ENCODE measurements at places on chromosomes 1 and 21.

DNA sequence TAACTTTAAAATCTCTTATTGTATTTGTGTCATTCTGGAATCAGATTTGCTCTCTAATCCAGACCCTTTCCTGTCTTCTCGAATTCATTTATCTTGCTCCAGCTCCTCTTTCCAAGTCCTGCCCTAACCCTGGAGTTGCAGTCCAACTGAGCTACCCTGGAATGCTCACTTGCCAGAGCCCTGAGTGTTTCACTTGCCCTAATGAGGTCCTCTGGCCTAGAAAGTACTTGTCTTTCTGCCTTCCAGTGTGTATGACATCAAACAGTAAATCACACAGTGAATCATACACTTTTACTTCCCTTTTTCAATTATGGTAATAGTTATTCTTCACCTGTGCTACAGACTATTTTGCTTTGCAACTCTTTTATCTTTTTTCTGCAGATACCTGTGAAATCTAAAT is 96.9 kb downstream of the NEK7 start:
- peak; percentile 46 for DNase-seq

DNA sequence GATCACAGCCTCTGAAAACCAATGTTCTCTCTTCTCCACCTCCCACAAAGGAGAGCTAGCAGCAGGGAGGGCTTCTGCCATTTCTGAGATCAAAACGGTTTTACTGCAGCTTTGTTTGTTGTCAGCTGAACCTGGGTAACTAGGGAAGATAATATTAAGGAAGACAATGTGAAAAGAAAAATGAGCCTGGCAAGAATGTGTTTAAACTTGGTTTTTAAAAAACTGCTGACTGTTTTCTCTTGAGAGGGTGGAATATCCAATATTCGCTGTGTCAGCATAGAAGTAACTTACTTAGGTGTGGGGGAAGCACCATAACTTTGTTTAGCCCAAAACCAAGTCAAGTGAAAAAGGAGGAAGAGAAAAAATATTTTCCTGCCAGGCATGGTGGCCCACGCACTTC is 35.8 kb upstream of the TDRD10 start:
- DNase-seq, result no peak

DNA sequence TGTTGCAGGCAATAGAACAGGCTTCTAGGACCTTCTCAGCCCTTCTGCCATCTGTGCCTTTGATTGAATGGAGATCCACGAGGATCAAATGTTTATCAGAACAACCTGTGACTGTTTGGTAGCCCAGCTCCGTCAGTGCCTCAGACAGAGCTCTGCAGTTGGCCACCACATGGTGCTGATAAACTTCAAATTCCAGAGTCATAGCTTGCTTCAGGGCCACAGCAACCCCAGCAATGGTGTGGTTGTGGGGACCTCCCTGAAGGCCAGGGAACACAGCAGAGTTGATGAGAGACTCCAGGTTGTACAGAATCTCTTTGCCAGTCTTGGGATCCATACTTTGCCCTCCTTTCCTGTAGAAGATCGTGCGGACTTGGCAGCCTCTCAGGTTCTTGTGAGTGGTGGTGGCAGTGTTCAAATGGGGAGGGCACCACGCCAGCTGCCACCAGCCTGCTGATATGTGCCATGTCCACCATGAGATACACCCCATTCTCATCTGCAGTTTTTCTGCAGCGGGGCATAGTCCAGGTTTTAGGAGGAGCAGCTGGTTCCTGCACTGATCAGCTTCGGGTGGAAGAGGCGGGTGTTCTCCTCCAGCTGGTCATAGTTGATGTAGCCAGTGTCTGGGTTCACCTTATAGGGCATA is 82.9 kb upstream of the ARTN start:
- DNase-seq, result no peak

DNA sequence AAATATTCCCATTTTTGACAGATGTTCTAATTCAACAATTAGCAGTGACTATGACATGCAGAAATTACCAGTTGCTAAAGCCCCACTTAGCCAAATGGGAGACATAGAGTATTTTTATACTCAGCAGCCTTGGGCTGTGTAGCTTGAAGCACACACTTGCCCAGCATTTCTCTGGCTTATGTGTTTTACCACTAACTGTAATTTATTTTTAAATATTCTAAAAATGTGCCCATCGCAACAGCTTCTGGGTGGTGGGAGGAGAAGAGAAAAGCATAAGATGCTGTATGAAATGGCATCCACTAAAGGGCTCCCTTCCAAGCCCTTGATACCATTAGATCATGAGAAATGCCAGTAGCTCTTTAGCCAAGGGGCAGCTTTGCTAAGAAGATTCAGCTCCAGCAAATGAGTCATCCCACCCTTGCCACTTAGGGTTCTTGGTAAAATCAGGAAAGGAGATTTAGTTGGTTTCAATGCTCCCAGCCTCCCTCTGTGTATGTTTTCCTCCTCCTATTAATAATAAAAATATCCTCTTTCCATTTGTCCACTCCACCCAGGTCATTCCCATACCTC is 462.7 kb upstream of the DEPDC1 start:
- no peak for DNase-seq

GRCh38 chr1:204072931-204073836 is at the start of gene SOX13:
Gene SOX13 (plus strand): TSS chr1:204073115. CDS start chr1:204112916, 39,801 bp downstream.
- DNase-seq, result peak; percentile 95

DNA sequence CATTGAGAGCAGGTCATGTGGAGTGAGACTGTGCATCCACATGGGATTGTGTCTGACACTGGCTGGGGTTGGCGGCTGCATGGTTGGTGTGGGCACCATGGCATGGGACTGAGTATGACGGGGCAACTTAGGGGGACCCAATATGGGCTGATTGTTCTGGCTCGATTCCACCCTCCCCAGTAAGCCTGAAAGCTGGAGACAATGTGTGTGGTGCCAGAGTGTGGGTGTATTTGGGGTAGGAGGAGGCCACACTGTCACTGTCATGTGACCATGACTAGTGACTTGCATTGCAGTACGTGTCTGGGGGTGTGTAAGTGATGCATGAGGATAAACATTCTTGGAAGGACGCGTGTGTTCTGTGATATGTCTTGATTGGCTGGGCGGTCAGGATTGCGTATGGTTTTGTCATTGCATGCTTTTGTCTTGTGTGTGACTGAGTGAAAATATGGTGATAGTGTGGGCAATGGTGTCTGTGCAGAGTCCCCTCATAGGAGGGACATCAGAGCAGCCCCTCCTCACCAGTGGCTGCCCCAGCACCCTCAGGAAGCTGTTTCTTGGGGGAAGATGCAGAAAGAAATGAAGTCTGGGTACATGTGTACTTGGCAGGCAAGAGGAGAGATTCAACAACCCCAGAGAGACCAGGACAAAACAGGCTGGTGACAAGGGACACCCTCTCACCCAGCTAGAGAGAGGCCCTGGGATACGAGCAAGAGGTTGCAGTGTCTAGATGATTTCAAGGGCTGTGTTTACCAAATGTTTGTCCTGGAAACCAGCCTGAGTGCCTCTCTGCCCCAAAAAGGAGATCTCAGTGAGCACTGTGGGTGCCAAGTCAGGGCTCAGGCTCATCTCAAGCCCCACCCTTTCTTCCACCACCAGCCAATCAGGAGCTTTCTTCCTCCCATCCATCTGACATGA is 36.3 kb downstream of the SDC3 start:
- DNase-seq, result no peak

DNA sequence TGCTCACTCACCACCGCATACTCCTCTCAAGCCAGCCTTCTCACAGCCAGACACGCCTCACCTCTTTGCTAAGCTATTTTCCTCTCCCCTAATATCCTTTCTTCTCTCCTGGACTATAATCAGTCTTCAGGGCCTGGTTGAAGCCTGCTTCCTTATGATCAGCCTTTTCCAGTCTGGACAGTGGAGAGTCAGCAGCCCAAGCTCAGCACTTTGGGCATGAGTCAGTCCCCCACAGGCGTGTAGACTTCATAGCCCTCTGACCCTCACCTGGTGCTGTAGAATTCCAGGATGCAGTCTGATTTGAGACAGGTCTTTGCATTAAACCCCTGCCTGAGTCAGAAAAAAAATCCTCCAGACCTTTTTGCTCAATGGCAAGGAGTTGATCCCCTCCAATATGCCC is 2.5 kb downstream of the HPCAL4 start:
- DNase-seq, result no peak

DNA sequence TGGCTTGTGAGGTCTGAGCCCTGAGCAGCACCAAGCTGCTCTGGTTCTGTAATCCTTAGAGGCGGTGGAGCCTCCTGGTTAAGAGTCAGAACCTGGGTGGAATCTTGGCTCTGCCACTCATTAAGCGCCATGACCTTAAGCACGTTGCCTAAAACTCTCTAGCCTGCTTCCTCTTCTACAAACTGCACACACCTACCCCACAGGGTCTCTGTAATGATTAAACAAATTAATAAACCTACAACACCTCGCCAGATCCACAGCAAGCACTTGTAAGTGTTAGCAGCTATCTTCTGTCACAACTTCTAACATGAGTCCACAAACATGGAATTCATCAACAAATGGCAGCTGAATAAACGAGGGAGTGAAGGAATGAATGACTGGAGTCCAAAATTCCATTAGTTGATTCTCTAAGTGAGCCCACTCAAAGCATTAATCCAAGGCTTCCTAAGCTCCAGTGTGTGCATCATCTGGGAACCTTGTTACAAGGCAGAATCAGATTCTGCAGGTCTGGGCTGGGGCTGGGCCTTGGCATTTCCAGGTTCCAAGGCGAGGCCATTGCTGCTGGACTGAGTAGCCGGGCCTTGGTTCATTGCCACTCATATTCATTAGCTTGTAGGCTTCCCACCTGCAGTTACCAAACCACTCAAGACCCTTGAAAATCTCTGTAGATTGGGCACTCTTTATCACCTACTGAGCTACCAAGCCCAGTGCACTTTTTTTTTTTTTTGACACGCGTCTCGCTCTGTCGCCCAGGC is 168.6 kb downstream of the HIVEP3 start:
- no peak for DNase-seq

DNA sequence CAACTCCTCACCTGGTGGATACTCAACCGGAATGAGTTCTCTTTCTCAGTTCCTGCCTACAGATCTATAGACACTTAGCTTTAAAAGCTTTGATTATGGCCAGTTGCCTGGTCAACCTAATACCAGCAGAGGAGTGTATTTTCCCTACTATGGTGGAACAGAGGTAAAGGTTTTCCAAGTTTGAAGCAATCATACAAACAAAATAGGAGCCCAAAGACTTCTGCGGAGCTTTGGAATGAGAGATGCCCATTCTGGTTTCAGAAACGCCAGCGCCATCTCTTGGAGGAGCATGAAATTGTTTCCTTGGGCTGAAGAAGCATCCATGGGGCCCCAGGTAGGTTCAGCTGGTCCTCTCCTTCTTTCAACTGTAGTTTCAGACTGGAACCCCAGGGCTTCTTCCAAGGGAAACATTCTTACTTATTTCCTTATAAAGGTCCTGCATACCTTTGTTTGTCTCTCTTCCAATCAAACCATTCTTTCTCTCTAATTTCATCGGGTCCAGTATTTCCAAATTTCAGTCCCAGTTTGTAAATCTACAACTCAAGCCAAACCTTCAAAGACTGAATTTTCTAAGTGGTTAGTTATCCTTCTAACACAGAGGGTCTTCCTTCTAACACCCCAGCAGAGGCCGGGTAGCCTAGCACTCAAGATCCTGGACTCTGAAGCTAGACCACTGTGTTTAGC is 95.9 kb downstream of the KCNJ15 start:
- DNase-seq, result peak; percentile 85

GRCh38 chr1:110607536-110608230 is 1.5 kb upstream of the KCNA2 start:
- DNase-seq, result no peak

DNA sequence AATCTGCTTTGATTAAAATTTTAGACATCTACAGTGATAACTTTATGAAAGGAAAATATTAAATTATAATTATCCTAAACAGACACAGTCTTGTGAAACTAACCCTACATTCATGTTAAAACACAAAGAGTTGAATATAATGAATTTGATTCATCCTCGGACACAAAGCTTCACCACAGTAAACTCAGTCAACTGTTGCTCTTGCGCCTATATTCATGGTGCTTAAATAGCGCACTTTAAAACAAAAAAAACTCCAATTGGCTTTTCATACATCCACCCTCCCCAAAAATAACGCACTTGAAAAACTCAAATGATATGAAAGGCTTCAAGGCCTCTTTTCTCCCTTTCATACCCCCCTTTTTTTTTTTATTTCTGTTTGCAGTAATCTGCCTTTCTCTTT is 260.3 kb downstream of the FAF1 start:
- DNase-seq, result no peak

DNA sequence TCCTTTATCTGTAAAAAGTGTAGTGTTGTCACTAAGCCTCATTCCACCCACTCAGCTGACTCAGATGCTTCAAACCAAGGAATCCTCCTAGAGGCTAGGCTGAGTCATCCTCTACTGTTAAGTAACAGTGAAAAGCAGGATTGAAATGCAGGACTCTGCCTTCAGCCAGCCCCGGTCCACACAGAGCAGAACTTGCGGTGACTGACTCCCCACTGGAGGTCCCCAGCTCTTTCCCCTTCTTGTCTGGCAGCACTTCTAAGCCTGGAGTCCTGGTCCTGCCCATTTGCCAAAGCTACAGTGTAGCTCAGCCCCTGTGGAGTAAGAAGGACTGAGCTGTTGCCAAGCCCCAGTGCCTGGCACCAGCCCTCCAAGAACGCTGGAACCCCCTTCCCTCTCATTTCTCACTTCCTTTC is 1.7 kb downstream of the RAB7B start:
- DNase-seq, result peak; percentile 95

DNA sequence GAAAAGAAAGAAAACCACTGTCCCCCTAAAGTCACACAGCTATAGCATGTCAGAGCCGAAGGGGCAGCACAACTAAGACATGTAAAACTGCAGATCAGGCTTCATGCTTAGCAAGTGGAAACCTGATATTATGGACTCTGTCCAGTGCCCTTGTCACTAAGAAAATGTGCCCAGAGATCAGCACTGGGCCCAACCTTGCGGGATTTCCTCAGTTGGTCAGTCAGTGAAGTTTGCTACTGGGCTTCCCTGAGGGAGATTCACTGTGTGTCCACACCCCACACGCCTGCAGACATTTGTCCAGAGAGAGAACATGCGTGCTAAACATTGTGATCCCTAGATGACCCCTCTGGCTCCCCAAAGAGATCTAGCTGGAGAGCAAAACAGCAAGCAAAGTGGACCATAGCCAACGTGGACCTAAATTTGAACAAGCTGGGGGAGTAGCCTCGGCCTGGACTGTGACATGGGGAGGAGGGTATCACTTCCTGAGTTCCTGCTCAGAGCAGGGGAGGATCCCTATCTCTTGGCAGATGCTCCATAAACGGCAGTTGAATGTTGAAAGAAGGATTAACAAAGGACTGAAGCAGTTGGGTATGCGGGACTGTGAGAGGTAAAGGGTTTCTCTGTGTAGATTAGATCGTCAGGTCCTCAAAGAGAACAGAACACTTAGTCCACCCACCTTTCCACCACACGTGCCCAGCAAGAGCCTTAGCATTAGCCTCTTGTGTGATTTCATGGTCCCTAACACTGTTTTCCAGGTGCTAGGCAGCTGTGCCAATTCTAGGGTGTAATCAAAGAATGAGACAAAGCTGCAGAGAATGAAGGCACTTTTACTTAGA is 53.6 kb downstream of the GLUL start:
- DNase-seq, result peak; percentile 28

DNA sequence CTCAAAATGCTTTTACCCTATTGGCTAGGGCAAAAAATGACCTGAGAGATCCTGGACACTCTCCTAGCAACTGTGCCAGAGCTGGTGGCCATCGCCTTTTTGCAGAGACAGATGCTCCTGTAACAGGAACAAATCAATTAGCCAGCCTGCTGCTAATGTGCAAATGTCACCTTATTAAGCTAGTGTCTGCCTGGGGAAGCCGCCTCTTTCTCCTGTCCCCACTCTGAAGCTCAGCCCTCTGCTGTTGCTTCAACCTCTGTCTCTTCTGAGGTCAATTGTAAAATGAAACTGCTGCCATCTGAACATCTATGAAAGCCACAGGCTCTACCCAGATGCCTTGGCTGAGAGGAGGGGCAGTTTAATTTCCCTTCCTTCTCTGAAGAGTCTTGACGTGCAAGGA is 85.5 kb upstream of the CACNA1E start:
- DNase-seq, result no peak

Measured in AG20443 (cell line).